Adrenal gland (tissue), 19 donors: ENCODE measurements at places on chromosomes 4 and X.

DNA sequence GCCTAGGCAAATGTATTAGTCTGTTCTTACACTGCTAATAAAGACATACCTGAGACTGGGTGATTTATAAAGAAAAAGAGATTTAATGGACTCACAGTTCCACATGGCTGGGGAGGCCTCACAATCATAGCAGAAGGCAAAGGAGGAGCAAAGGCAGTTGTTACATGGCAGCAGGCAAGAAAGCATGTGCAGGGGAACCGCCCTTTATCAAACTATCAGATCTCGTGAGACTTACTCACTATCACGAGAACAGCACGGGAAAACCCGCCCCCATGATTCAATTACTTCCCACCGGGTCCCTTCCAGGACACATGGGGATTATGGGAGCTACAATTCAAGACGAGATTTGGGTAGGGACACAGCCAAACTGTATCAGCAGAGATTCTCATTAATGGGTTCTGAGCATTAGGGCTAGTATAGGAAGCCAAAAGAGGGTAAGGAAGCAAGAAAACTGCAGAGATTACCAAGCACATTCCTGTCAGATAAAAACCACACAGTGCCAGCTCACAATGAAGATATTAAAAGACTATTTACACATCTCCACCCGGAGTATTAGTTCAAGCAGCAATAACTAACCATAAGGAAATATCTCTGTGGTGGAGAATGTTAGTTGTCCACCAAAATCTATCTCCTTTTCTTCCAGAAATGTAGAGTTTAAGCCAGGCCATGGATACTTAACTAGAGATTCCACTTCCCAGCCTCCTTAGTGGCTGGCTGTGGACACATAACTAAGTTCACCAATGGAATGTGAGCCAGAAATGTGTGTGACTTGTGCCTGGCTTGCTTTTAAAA lies 61.2 kb upstream of the HOPX start:
- no peaks in the 10 kb centered on the region for H3K36me3 ChIP-seq
- H3K27ac ChIP-seq: no peak overlapping the region
- no peak overlapping the region for H3K4me3 ChIP-seq
- H3K27me3 ChIP-seq: no peaks in the 10 kb centered on the region

- no peak overlapping the region for H3K27ac ChIP-seq
- no peak for DNase-seq
- H3K27me3 ChIP-seq: no peaks in the 10 kb centered on the region
- H3K4me1 ChIP-seq: no peaks in the 10 kb centered on the region
- no peaks in the 10 kb centered on the region for H3K36me3 ChIP-seq
- no peak overlapping the region for H3K4me3 ChIP-seq
Observed at GRCh38 chrX:57156397-57157049, 19.3 kb upstream of the SPIN2A start.

DNA sequence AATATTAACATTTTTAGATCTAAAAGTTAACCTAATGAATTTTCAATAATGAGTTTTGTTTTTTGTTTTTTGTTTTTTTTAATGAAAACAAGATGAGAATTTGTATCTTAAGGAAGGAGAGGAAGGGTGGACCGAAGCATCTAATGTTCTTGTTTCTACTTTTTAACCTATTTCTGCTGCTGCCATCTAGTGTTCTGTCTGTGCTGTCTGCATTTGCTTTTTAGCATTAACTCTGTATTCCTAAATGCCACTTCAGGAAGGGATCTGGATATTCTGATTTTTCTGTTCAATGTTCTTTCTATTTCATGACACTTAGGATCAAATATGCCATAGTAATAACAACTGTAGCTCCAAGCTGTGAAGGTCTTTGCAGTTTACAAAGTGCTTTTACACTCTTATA lies 161.7 kb downstream of the BRWD3 start:
- no peaks in the 10 kb centered on the region for H3K36me3 ChIP-seq
- H3K27ac ChIP-seq: no peak overlapping the region
- H3K4me3 ChIP-seq: no peak overlapping the region
- H3K4me1 ChIP-seq: no peaks in the 10 kb centered on the region

- no peak for DNase-seq
- H3K4me1 ChIP-seq: no peaks in the 10 kb centered on the region
- H3K36me3 ChIP-seq: no peaks in the 10 kb centered on the region
- H3K27me3 ChIP-seq: peaks cover 24% of the 10 kb centered on the region
- no peak overlapping the region for H3K27ac ChIP-seq
Observed at GRCh38 chrX:52346174-52347165, 22.4 kb upstream of the XAGE2 start.

- no peak overlapping the region for H3K4me3 ChIP-seq
- no peaks in the 10 kb centered on the region for H3K27me3 ChIP-seq
- peaks cover 9% of the 10 kb centered on the region for H3K36me3 ChIP-seq
- H3K27ac ChIP-seq: no peak overlapping the region
- H3K4me1 ChIP-seq: peaks cover 4% of the 10 kb centered on the region
Observed at GRCh38 chr4:139532947-139533346, 23.1 kb downstream of the SETD7 start.

DNA sequence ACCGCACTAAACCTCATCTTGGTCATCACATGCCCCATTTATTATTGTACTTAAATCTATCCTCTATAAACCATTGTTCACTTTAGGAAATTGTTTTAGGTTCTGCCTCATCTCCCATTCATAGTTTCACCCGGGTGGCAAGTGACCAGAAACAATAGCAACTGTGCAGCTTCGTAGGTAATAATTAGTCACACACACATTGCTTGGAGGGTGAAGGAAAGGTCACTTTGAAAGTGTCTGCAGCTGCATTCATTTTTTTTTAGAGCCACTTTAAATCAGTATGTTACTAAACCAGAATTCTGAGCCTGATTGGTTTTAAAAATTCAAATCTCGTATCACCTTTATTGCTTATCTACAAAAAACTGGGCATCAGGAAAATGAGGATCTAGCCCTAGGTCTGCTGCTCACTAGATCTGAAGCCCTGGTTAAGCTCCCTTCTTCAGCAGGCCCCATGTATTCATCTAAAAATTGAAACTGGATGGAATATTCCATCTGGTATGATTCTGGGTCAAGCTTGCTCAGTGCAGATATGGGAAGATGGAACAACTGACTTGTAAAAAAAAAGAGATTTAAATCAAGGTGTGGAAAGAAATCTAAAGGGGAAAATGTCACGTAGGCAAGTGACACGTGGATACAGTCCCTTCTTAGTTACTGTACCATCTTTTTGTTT lies 62.4 kb downstream of the LIMCH1 start:
- DNase-seq: no peak
- H3K4me3 ChIP-seq: no peak overlapping the region
- H3K4me1 ChIP-seq: no peaks in the 10 kb centered on the region
- H3K36me3 ChIP-seq: no peaks in the 10 kb centered on the region

DNA sequence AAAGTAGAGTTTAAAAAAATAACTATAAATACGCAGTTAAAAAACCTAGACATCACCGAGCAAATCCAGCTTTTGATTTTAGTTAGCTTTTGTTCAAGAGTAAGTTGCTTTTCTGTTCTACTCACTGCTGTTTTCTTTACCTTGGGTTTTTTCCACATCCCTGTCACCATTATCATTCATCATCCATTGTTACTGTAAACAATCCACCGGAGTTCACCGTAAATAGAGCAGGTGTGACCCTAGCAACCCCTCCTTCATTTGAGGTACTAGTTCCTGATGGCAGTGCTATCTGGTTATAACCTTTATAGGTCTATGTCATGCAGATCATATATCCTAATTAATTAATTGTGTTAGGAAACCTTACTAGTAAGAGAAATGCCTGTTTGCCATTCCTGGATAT lies 43.0 kb upstream of the TEX13D start:
- H3K27me3 ChIP-seq: peaks cover 9% of the 10 kb centered on the region
- H3K4me3 ChIP-seq: no peak overlapping the region
- H3K36me3 ChIP-seq: no peaks in the 10 kb centered on the region
- H3K27ac ChIP-seq: no peak overlapping the region

- H3K27me3 ChIP-seq: no peaks in the 10 kb centered on the region
- H3K36me3 ChIP-seq: no peaks in the 10 kb centered on the region
- no peak overlapping the region for H3K27ac ChIP-seq
- no peaks in the 10 kb centered on the region for H3K4me1 ChIP-seq
Observed at GRCh38 chrX:57930051-57930450, 19.8 kb upstream of the ZXDA start.

DNA sequence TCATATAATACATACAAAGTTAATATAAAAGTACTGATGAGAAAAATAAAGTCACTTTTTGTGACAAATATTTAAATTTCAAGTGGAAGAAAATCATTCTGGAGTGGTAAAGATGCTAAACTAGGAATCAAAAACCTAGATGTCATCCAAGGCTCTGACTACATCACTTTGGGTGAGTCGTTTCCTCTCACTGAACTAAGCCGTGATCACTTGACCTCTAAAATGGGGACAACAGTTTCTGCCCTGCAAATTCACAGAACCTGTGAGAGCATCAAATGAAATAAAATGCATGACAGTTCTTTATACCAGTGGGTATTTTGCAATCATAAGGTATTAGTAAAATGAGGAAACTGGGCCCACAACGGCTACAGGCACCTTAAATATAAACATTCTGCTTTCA lies 63.8 kb downstream of the PRDM5 start:
- DNase-seq: no peak
- H3K4me1 ChIP-seq: no peaks in the 10 kb centered on the region
- H3K27me3 ChIP-seq: no peaks in the 10 kb centered on the region
- H3K36me3 ChIP-seq: no peaks in the 10 kb centered on the region

GRCh38 chr4:53732661-53733060 lies 141.4 kb upstream of the LNX1 start:
- H3K27ac ChIP-seq: no peak overlapping the region
- no peak for DNase-seq
- peaks cover 15% of the 10 kb centered on the region for H3K4me1 ChIP-seq
- no peaks in the 10 kb centered on the region for H3K36me3 ChIP-seq
- no peaks in the 10 kb centered on the region for H3K27me3 ChIP-seq

DNA sequence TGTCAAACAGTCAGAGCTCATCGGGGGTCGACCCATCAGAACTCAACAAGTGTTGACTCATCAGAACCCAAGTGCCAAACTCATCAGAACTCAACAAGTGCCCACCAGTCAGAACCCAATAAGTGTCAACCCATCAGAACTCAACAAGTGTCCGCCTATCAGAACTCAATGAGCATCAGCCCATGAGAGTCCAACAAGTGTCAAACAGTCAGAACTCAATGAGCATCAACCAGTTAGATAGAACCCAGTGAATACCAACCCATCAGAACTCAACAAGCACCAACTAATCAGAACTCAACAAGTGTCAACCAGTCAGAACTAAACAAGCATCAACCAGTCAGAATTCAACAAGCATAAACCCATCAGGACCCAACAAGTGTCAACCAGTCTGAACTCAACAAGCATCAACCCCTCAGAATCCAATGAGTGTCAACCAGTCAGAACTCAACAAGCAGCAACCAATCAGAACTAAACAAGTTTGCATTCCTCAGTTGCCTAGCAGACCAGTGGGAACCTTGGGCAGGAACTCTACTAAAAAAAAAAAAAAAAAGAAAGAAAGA lies 115.3 kb downstream of the PRKX start:
- no peak overlapping the region for H3K27ac ChIP-seq
- no peaks in the 10 kb centered on the region for H3K27me3 ChIP-seq
- no peak for DNase-seq
- H3K36me3 ChIP-seq: no peaks in the 10 kb centered on the region
- no peaks in the 10 kb centered on the region for H3K4me1 ChIP-seq

DNA sequence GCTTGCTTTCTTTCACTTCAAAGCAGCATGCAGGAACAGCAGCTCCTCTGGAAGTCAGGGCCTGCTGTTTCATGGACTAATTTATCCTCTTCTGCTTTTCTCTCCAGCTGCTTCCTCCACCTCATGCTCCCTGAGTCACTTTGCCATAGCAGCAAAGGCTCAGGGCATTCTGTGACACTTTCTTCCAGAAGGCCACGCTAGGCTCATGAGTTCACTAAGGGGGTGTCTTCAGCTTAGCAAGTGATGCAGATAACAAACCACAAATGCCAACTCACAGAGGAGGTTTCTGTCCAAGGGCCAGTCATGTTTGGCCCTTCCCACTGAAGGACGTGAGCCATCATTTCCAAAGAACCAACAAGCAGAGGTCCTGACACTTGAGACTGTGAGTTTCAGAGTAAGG lies 200.2 kb downstream of the ADGRA3 start:
- no peak overlapping the region for H3K4me3 ChIP-seq
- DNase-seq: no peak
- no peaks in the 10 kb centered on the region for H3K4me1 ChIP-seq
- no peaks in the 10 kb centered on the region for H3K27me3 ChIP-seq

GRCh38 chrX:15301924-15302323 lies 13.5 kb downstream of the ASB11 start:
- DNase-seq: peak; percentile 38
- H3K4me1 ChIP-seq: no peaks in the 10 kb centered on the region
- H3K36me3 ChIP-seq: no peaks in the 10 kb centered on the region
- no peak overlapping the region for H3K27ac ChIP-seq
- no peak overlapping the region for H3K4me3 ChIP-seq
- no peaks in the 10 kb centered on the region for H3K27me3 ChIP-seq

- no peaks in the 10 kb centered on the region for H3K36me3 ChIP-seq
- no peak overlapping the region for H3K4me3 ChIP-seq
Observed at GRCh38 chrX:30762755-30763154, 109.5 kb downstream of the GK start.

GRCh38 chr4:151694961-151695720 lies 65.7 kb downstream of the GATB start:
- H3K36me3 ChIP-seq: no peaks in the 10 kb centered on the region
- no peak for DNase-seq
- no peaks in the 10 kb centered on the region for H3K27me3 ChIP-seq

DNA sequence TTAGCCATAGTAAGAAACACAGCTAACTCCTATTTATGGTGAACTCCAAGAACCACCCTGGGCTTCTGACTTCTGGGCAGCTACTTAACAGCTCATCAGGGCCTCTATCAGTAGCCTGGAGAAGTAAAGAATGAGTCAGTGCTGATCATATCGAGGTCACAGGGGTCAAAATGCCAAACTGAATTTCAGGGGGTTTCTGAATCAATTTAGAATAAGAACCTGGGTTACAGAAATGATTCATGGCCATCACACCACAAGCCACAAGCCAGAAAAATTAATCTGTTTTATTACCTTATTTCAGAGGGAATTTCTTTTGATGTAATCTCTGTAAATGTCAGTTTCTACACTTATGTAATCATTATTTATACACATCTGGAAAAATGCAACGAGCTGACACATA lies 64.4 kb downstream of the CHST7 start:
- H3K36me3 ChIP-seq: no peaks in the 10 kb centered on the region
- peaks cover 2% of the 10 kb centered on the region for H3K27me3 ChIP-seq
- H3K4me1 ChIP-seq: no peaks in the 10 kb centered on the region
- DNase-seq: no peak
